Daoy (cell line): ENCODE measurements at places on chromosomes 5 and 9. TPM values are rescaled to one million over a fixed set of nuclear protein-coding genes. Genes with fewer than 3 reads are reported as not detected.

GRCh38 chr9:115850548-115851304, 302.9 kb upstream of the PAPPA start:
- DNase-seq = peak; percentile 13

The DND1 gene
- total RNA-seq = 0.69 and 1.4 TPM in 2 replicates

The TAF1L gene
- 0.03 and 0.23 TPM in 2 replicates for total RNA-seq

- DNase-seq = no peak
Measured at GRCh38 chr9:127776924-127777289, 1.6 kb downstream of the SH2D3C start.

GRCh38 chr5:131530706-131531331, 104.2 kb downstream of the RAPGEF6 start:
- DNase-seq = no peak

The CPEB4 gene
- total RNA-seq = 14.5 and 21.4 TPM in 2 replicates

The TEX10 gene
- total RNA-seq = 64.2 and 65.3 TPM in 2 replicates

The REEP2 gene
- total RNA-seq = 3.4 and 12.3 TPM in 2 replicates

The PHYHD1 gene
- total RNA-seq = not detected in 2 replicates

The OTULINL gene
- total RNA-seq = 1.6 and 1.9 TPM in 2 replicates

GRCh38 chr5:126098330-126099017, 324.7 kb upstream of the GRAMD2B start:
- no peak for DNase-seq

DNA sequence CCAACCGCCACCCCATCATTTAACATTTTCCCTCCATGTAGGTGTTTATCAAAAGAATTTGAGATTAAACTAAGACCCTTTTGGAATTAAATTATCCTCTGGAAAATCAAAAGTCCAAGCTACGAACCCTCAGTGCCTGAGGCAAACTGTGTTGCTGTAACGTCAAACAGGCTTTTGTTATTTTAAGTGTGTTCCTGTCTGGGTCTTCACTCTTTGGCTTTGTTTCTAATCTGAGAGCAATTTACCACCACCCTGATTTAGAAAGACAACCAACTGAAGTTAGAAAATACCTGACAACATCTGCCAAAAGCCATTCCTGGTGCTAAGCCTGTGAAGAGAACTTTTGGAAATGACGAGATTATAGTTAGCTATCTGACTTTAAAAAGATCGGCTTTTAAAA, 199.9 kb downstream of the DIRAS2 start:
- no peak for DNase-seq

DNA sequence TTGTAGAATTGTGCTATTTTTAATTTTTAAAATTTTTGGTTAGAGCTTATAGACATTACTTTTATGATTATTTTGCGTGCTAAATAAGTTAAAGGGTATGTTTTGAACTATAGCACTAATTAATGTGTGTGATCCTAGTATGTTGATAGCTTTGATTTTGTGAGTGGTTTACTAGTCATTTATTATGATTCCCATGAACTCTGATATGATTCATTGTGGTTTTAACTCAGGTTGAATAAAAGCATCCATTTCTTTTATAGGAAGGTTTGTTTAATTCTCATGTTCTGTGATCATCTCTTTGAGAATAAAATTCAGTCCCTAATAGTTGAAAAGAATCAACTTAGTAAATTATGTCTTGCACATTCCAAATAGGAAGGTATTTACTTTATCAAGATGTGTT, 22.5 kb downstream of the C5orf22 start:
- no peak for DNase-seq

DNA sequence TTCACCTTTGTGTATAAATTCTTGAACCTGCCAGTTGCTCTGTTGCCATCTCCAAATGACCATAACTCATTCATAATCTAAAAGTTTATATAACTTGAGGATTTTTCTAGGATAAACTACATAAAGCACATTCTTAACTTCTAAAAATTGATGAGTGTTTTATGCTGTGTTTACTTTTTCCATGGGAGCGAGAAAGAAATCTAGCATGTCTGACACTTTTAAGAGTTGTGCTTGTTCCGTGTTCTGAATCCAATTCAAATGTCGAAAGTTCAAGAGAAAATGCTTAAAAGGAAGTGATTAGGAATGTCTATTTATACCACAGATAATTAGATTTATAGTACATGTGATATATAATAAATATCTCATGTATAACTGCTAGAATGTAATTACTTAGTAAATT, 154.4 kb downstream of the DEPDC1B start:
- no peak for DNase-seq

- no peak for DNase-seq
Measured at GRCh38 chr5:139850423-139851016, 54.9 kb downstream of the PSD2 start.

The PCDHGB7 gene
- total RNA-seq = 0.06 and 0.17 TPM in 2 replicates

DNA sequence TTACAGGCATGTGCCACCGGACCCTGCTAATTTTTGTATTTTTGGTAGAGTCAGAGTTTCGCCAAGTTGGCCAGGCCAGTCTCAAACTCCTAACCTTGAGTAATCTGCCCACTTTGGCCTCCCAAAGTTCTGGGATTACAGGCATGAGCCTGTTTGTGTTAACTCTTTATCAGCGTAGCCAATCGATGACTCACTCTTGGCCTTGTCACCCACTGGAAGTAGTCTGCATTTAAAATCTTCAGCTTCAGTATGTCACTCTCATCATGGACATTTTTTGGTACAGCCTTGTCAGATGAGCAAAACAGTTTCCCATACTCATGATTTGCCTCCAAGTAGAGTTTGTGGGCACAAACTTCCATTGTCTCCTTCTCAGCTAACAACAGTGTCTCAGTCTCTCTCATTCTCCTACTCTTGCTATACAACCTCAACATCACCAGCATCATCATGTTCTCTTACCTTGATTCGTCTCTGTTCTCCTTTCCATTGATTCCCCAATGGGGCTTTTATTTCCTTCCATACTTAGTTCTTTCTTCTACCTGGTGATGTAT, 22.5 kb downstream of the MUSK start:
- peak; percentile 70 for DNase-seq

- no peak for DNase-seq
Measured at GRCh38 chr5:161342886-161343285, 203.6 kb downstream of the GABRB2 start.

DNA sequence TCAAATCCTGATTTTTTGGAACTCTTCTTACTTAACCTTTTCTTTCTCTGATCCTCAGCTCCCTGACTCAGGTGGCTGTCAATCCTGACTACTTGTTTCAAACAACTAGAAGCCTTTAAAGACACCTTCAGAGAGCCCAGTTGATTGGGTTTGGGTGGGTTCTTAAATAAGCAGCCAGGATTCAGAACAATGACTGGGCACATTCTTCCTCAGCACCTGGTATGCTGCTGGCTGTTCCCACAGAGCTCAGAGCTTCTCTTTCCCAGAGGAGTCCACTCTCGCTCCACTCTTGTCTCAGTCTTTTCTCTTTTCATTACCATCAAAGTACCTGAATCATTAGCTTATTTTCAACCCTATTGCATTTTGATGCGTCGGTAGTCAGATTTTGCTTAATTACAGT, 22.5 kb downstream of the PCSK5 start:
- DNase-seq = no peak
